ENCODE measurements at places on chromosomes 1 and 21. TPM values are rescaled to one million over a fixed set of nuclear protein-coding genes. Genes with fewer than 3 reads are reported as not detected.
A peak's percentile ranks its signal among the peaks of the same experiment; 100 is the strongest.

DNA sequence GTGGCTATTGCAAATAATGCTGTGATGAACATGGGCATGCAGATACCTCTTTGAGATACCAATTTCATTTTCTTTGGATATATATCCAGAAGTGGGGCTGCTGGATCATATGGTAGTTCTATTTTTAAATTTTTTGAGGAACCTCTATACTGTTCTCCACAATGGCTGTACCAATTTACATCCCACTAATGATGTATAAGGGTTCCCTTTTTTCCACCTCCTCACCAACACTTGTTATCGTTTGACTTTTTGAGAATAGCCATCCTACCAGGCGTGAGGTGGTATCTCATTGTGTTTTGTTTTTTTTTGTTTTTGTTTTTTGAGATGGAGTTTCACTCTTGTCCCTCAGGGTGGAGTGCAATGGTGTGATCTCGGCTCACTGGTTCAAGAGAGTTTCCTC is 6.6 kb upstream of the NUCKS1 start:
- DNase-seq = no peak
- H3K4me1 ChIP-seq = no peaks in the 10 kb centered on the region
- H3K27ac ChIP-seq = no peak overlapping the region
- H3K27me3 ChIP-seq = no peaks in the 10 kb centered on the region
- H3K36me3 ChIP-seq = peaks cover 2% of the 10 kb centered on the region
- no peak overlapping the region for H3K4me3 ChIP-seq

GRCh38 chr1:79575424-79575823 is 568.9 kb upstream of the ADGRL4 start:
- H3K27ac ChIP-seq = no peak overlapping the region
- no peak for DNase-seq
- no peaks in the 10 kb centered on the region for H3K27me3 ChIP-seq
- H3K36me3 ChIP-seq = no peaks in the 10 kb centered on the region
- no peaks in the 10 kb centered on the region for H3K4me1 ChIP-seq

ARHGAP30 gene
- 76.6 TPM for total RNA-seq

DNA sequence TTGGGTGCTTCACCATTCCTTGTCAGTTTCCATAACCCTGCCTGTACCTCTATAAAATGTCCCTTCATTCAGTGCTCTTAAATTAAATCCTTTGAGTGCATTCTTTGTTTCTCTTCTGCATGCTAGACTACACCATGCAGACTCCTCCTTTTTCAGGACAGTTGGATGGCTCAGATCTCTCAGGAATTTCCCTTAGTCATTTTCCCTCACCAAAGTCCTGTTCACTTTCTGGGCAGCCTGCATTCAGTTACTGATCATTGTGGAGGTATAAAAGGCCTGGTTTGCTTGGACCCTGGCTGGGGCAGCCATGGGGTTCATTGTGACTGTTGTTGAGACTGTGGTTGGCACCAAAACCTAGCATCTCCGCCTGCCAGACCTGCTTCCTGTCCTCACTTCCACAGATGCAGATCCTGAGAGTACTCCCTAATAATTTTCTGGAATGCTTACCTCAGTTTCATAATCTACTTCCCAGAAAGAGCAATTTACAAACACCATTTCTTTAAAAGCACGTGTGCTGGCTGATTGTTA is 88.4 kb downstream of the PDE4B start:
- no peak overlapping the region for H3K4me3 ChIP-seq
- H3K4me1 ChIP-seq = no peaks in the 10 kb centered on the region
- H3K27me3 ChIP-seq = no peaks in the 10 kb centered on the region
- H3K27ac ChIP-seq = no peak overlapping the region
- DNase-seq = no peak

- peaks cover 16% of the 10 kb centered on the region for H3K27me3 ChIP-seq
- no peak for DNase-seq
- no peak overlapping the region for H3K27ac ChIP-seq
- H3K36me3 ChIP-seq = no peaks in the 10 kb centered on the region
Observed at GRCh38 chr1:184150776-184151531, 99.4 kb downstream of the TSEN15 start.

- peaks cover 16% of the 10 kb centered on the region for H3K4me1 ChIP-seq
- H3K36me3 ChIP-seq = no peaks in the 10 kb centered on the region
- peaks cover 37% of the 10 kb centered on the region for H3K27me3 ChIP-seq
- no peak overlapping the region for H3K27ac ChIP-seq
Observed at GRCh38 chr1:202862679-202863560, 26.0 kb downstream of the RABIF start.

GRCh38 chr1:226135709-226136108 is 50.8 kb downstream of the ACBD3 start:
- H3K36me3 ChIP-seq = no peaks in the 10 kb centered on the region
- H3K4me1 ChIP-seq = no peaks in the 10 kb centered on the region
- H3K27me3 ChIP-seq = no peaks in the 10 kb centered on the region
- no peak overlapping the region for H3K27ac ChIP-seq
- no peak for DNase-seq

- peaks cover 2% of the 10 kb centered on the region for H3K4me1 ChIP-seq
- H3K36me3 ChIP-seq = no peaks in the 10 kb centered on the region
- DNase-seq = no peak
- H3K4me3 ChIP-seq = no peak overlapping the region
Observed at GRCh38 chr1:167728818-167729410, 7.1 kb downstream of the MPZL1 start.

DNA sequence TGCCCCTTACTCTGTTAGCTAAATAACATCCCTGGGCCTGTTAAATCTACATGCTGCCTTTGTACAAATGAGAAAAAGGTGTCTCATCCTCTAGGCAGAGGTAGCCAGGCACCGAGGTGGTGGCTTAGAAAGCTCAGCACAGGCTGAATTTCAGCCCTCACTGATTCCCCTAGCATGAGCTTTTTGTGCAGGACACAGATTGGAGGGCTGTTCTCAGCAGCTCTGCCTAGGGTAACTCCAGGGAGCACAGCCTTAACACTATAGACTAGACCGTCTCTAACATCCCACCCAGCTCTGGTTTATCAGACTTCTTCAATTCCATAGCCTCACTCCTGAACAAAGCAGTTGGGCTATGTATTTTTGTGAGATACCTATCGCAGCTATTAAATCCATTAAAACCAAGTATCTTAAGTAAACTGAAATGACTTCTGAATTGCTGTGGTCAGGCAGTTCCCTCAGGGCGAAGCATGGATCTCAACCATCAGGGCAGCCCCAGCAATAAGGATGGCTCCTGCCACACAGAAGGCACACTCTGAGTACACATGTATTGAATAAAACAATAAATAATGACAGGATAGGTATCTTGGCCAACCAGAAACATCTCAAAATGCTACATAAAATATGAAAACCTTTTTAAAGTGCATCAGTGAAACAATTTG is 14.8 kb downstream of the S100A6 start:
- H3K27me3 ChIP-seq = no peaks in the 10 kb centered on the region
- H3K36me3 ChIP-seq = no peaks in the 10 kb centered on the region
- H3K27ac ChIP-seq = no peak overlapping the region
- no peak for DNase-seq
- H3K4me3 ChIP-seq = no peak overlapping the region

ACTN2 gene
- 0.28 TPM for total RNA-seq

DNA sequence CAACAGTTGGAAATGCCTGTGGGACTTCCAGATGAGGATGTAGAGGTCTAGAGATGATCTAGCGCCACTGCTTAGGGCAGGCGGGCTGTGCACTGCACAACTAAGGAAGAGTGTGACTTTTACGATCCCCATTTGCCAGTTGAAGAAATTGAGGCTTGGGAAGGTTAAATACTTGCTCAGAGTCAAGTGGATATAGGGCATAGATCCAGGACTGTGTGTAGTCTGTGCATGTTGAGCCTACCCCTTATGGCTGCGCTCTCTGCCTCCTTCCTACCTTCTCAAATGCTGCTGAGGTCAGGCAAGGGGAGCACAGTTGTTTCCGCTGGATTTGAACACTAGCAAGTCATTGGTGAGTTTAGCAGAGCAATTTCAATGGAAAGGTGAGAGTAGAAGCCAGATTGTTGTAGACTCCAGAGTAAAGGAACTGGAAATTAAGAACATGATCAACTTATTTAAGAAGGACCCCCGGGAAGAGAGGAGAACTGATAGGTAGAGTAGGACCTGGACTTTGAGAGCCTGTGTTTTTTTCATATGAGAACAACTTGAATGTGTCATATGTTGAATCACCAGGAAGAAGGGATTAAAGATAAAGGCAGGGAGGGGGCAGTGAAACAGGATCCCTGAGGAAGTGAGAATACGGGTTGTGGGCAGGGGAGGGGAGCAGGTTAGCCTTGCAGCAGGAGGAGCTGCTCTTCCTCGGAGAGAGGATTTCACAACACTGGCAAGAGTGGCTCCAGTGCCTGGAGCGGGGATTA is 2.7 kb downstream of the CAPN2 start:
- H3K4me1 ChIP-seq = peaks cover 83% of the 10 kb centered on the region
- H3K27me3 ChIP-seq = no peaks in the 10 kb centered on the region
- peak overlapping the region; percentile 76 for H3K27ac ChIP-seq
- peaks cover 26% of the 10 kb centered on the region for H3K36me3 ChIP-seq

GRCh38 chr21:15051644-15052458 is 12.9 kb downstream of the NRIP1 start:
- peaks cover 14% of the 10 kb centered on the region for H3K4me1 ChIP-seq
- H3K4me3 ChIP-seq = peak overlapping the region; percentile 15
- H3K36me3 ChIP-seq = no peaks in the 10 kb centered on the region
- DNase-seq = no peak
- no peaks in the 10 kb centered on the region for H3K27me3 ChIP-seq

- peaks cover 26% of the 10 kb centered on the region for H3K4me1 ChIP-seq
- DNase-seq = no peak
- no peaks in the 10 kb centered on the region for H3K27me3 ChIP-seq
Observed at GRCh38 chr1:100037656-100037926, 67.8 kb downstream of the SLC35A3 start.

DNA sequence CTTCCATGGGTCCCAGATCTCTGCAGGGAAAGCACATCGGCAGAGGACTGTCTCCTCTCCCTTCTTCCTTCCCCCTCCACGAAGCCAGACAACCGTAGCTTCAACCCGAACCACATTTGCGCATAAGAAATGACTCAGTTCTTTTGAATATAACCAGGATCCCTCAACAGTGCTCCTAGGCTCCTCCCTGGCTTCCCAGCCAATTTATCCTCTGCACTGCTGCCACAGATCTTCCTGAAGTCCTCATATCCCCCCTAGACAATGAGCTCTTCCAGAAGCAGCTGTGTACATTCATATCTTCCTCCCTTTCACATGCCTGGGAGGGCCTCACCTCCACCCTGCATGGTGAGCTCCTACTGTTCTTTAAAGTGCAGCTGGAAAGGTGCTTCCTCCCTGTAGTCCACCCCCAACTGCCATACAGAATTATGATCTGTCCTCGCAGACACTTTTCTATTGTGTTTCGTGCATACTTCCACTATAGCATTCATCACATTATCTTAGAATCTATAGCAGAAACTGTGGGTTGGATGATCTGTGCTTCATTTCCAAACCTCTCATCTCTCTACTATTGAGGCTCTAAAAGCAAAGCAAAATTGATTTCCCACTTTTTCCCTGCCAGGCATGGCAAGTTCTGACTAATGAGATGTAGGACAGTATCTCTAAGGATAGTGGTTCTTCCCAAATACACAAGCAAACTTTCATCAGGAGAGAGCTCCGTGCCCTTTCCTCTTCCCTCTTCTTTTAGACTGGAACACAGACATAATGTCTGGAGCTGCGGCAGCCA is 179.3 kb upstream of the HMGB4 start:
- H3K4me1 ChIP-seq = no peaks in the 10 kb centered on the region
- no peak overlapping the region for H3K4me3 ChIP-seq
- peaks cover 17% of the 10 kb centered on the region for H3K27me3 ChIP-seq
- DNase-seq = no peak

DNA sequence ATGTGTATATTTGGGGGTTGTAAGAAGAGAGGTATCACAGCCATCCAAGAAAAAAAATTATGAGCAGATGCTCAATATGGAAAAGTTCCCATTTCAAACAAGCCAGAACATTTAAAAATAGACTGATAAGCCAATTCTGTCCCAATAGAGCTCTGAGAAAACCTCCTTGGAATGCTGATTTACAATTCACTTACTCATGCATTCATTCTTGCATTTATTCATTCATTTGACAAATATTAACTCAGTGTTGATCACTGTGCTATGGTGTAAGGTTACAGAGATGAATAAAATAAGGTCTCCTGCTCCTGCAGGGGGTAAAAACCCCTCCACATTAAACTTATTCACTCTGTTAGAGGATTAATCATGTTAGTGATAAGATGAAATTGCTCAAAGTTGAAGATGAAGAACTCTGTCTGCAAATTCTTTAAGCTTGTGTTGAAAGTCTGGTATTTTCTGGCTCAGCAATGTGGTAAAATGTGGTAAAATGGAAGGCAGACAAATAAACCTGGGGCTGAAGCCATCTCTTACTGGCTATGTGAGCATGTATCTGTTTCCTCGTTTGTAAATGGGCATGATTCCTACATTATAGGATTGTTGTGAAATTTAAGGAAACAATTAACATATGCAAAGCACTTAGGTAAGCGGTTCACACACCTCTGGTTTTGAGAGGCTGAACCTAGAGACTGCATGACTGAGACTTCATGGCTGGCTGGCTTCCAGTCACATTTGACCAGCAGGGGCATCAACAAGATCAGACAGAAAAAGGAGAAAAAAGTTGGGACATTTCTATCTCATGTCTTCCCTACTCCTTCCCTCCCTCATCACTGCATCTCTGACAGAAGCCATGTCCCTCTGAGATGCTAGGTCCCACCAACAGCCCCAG is 45.0 kb upstream of the DAB1 start:
- peaks cover 6% of the 10 kb centered on the region for H3K27me3 ChIP-seq
- no peaks in the 10 kb centered on the region for H3K36me3 ChIP-seq
- DNase-seq = no peak
- no peaks in the 10 kb centered on the region for H3K4me1 ChIP-seq
- no peak overlapping the region for H3K27ac ChIP-seq

DNA sequence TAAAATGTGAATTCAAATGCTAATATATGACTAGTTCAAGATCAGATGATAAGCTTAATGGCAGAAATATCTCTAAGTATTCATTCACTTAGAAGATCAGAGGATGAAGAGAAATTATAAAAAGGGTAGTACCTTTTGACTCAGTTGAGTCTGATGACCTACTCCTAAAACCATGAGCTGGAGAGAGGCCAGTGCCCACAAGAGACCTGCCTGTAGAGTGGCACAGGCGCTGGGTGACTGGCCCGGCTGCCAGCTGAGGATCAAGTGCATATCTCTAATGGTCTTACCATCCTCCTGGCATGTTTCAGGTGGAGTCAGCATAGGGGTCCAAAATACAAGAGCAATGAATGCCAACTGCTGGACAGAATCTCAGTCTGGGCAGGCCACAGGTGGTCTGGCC is 14.1 kb downstream of the DDAH1 start:
- no peaks in the 10 kb centered on the region for H3K36me3 ChIP-seq
- no peak for DNase-seq
- H3K4me3 ChIP-seq = no peak overlapping the region
- H3K27me3 ChIP-seq = no peaks in the 10 kb centered on the region
- no peaks in the 10 kb centered on the region for H3K4me1 ChIP-seq
- H3K27ac ChIP-seq = no peak overlapping the region

DNA sequence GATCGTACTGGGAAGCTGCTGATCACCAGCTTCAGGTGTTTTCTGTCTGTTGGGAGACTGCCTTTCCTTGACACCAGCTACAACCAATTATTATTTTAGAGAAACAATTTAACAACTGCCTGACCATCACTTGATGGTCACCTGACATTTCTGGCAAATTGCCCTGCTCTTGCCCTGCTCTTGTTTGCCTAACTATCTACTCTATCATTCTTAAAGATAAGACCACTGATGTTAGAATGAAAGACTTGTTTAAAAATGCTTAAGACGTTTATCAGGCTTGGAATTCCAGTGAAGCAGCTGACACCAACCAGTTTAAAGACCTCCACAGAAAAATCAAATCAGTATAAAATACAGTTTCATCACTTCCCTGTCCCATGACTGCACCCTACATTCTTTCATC is 423.3 kb upstream of the CAMK1G start:
- H3K27me3 ChIP-seq = no peaks in the 10 kb centered on the region
- DNase-seq = no peak
- H3K36me3 ChIP-seq = no peaks in the 10 kb centered on the region
- no peak overlapping the region for H3K4me3 ChIP-seq
